ENCODE measurements at places on chromosomes 16 and 17. TPM values are rescaled to one million over a fixed set of nuclear protein-coding genes. Genes with fewer than 3 reads are reported as not detected.

GRCh38 chr16:13702614-13703013 lies 217.3 kb upstream of the ERCC4 start:
- H3K36me3 ChIP-seq = no peaks in the 10 kb centered on the region
- H3K27ac ChIP-seq = no peak overlapping the region
- no peaks in the 10 kb centered on the region for H3K4me1 ChIP-seq
- no peak for DNase-seq
- no peaks in the 10 kb centered on the region for H3K27me3 ChIP-seq

GRCh38 chr16:88759245-88759975 lies 25.6 kb downstream of the PIEZO1 start:
- H3K27me3 ChIP-seq = no peaks in the 10 kb centered on the region
- peaks cover 8% of the 10 kb centered on the region for H3K4me1 ChIP-seq
- peaks cover 13% of the 10 kb centered on the region for H3K36me3 ChIP-seq
- DNase-seq = no peak

DNA sequence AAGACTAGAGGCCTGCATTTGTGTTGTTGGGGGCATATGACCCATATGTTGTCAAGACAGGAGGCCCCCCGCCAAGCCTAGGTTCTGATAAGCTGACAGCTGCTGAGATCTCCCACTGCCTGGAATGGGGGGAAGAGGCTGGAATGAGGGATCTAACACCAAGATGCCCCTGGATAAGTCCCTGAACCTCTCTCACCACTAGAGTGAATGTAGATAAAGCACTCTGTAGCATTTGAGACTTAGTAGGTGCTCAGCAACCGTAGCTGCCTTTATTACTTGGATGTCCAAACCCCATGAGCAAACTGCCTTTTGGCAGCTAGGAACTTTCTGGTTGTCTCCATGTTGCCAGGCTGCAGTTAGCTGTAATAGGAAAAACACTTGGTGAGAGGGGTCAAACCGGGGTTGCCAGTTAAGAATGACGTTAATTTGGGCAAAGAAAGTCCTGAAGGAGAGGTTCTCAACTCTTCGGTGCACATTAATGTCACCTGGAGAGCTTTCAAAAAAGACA lies 4.4 kb upstream of the RASL10B start:
- peak overlapping the region; percentile 77 for H3K27ac ChIP-seq
- no peaks in the 10 kb centered on the region for H3K27me3 ChIP-seq
- H3K4me3 ChIP-seq = no peak overlapping the region
- DNase-seq = no peak
- peaks cover 25% of the 10 kb centered on the region for H3K4me1 ChIP-seq
- H3K36me3 ChIP-seq = peaks cover 43% of the 10 kb centered on the region

- no peaks in the 10 kb centered on the region for H3K27me3 ChIP-seq
- peak overlapping the region; percentile 95 for H3K4me3 ChIP-seq
- H3K27ac ChIP-seq = peak overlapping the region; percentile 81
Measured at GRCh38 chr16:56625943-56626654, 518 bp downstream of the MT1E start.

DNA sequence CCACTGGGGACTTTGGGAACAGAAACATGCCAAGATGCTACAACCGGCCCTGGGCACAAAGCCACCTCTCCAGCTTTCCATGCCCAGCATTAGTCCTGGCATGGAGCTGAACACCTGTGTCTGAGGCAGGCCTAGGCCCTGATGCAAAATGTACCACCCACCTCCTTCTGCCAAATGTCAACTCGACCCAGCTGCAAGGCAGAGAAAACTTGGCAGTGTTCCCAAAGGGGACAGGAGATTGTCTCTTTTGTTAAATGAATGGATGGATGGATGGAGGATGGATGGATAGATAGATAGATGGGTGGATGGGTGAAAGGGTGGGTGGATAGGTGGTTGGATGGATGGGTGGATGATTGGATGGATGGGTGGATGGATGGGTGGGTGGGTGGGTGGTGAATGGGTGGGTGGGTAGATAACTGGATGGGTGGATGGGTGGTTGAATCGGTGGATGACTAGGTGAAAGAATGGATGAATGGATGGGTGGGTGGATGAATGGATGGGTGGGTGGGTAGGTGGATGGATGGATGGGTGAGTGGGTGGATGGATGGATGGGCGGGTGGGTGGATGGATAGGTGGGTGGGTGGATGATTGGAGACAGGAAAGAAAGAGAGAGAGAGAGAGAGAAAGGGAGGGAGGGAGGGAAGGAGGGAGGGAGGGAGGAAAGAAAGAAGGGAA lies 73.4 kb upstream of the TNRC6C start:
- peaks cover 6% of the 10 kb centered on the region for H3K36me3 ChIP-seq
- no peak overlapping the region for H3K4me3 ChIP-seq
- H3K27me3 ChIP-seq = peaks cover 22% of the 10 kb centered on the region
- no peak overlapping the region for H3K27ac ChIP-seq
- H3K4me1 ChIP-seq = peaks cover 38% of the 10 kb centered on the region

FOXL1 gene
- total RNA-seq = 4.9 TPM

KRTAP4-5 gene
- total RNA-seq = not detected
